Large intestine (tissue), 12 donors: ENCODE measurements at places on chromosomes 16 and 17. TPM values are rescaled to one million over a fixed set of nuclear protein-coding genes. Genes with fewer than 3 reads are reported as not detected.

DNA sequence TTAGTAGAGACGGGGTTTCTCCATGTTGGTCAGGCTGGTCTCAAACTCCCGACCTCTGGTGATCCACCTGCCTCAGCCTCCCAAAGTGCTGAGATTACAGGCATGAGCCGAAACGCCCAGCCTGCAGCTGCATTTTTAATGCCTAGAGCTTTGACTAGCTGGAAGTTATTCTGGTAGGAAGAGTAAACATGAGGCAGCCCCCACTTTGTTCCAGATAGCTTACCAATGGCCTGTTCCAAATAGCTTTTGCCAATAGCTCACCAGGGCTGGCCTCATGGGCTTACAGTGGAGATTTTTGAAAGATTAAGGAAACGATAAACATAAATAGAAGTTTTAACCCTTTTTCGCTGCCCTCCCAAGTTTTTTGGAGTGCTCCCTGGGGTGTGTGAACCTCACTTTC is 9.8 kb downstream of the TRPV2 start:
- no peak overlapping the region for H3K27ac ChIP-seq
- H3K27me3 ChIP-seq: no peaks in the 10 kb centered on the region
- H3K36me3 ChIP-seq: no peaks in the 10 kb centered on the region
- peaks cover 7% of the 10 kb centered on the region for H3K4me1 ChIP-seq

- H3K4me3 ChIP-seq: no peak overlapping the region
- no peaks in the 10 kb centered on the region for H3K4me1 ChIP-seq
- H3K36me3 ChIP-seq: no peaks in the 10 kb centered on the region
These were observed 128.8 kb downstream of the ASIC2 start for GRCh38 chr17:33164169-33164881.

- H3K27me3 ChIP-seq: no peaks in the 10 kb centered on the region
- peaks cover 52% of the 10 kb centered on the region for H3K4me1 ChIP-seq
- H3K27ac ChIP-seq: peak overlapping the region; percentile 98
These were observed 649 bp downstream of the GSE1 start for GRCh38 chr16:85613604-85614337.

- no peak overlapping the region for H3K4me3 ChIP-seq
- H3K4me1 ChIP-seq: peaks cover 20% of the 10 kb centered on the region
- peaks cover 60% of the 10 kb centered on the region for H3K27me3 ChIP-seq
These were observed 1.4 kb upstream of the GRIN2C start for GRCh38 chr17:74860872-74861661.

DNA sequence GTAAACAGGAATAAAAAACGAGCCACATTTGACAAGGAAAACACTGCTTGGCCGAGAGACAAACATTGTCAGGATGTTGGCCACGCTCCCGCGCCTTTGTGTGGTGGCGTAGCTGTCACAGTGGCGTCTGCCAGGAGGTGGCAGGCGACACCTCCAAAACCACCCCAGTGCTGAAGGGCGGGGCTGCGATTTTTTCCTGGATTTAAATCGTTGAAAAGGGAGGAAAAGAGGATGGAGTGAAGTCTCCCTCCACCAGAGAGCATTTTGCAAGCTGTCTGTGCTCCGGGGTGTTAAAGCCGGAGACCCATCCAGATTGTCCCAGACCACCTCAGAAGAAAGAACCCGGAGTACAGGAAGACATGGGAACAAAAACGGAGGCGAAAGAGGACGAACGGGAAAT is 12.7 kb downstream of the MRM3 start:
- peak; percentile 55 for DNase-seq
- no peak overlapping the region for H3K27ac ChIP-seq
- H3K4me1 ChIP-seq: no peaks in the 10 kb centered on the region
- H3K27me3 ChIP-seq: no peaks in the 10 kb centered on the region

The HELZ gene
- polyA plus RNA-seq: 25.7 TPM

- H3K27me3 ChIP-seq: no peaks in the 10 kb centered on the region
- DNase-seq: no peak
- no peak overlapping the region for H3K27ac ChIP-seq
These were observed 25.0 kb downstream of the COX4I1 start for GRCh38 chr16:85824161-85825135.

The KCNJ18 gene
- not detected for polyA plus RNA-seq

DNA sequence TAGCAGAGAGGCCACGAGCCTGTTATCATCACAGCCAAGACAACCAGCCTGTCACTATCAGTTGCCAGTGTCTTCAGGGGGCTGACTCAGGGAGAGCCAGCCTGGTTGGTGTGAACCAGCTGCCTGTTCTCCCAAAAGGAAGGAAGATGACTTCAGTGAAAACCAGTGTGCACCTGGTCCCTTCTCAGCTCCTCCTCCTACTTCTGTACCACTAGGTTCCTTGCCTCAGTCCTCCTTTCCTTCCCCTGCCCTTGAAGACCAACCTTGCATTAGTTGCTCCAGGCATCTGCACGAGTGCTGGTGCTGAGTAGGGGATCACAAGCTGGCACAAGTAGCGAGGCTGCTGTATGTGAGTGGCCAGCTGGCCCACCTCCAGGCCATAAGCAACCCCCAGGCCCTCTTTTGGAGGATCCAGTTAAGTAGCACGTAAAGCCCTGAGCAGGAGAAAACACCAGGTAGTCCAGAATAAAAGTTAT is 8.5 kb downstream of the TUBG1 start:
- DNase-seq: no peak
- H3K36me3 ChIP-seq: peaks cover 28% of the 10 kb centered on the region
- no peak overlapping the region for H3K27ac ChIP-seq

The NDRG4 gene
- 17.4 TPM for polyA plus RNA-seq

GRCh38 chr16:53043986-53044601 is 8.6 kb downstream of the CHD9NB start:
- peak overlapping the region; percentile 1 for H3K4me3 ChIP-seq
- no peaks in the 10 kb centered on the region for H3K36me3 ChIP-seq
- peak; percentile 77 for DNase-seq
- peaks cover 37% of the 10 kb centered on the region for H3K4me1 ChIP-seq
- no peak overlapping the region for H3K27ac ChIP-seq

The ASIC2 gene
- polyA plus RNA-seq: 9.3 TPM

- no peak overlapping the region for H3K27ac ChIP-seq
- DNase-seq: no peak
- H3K4me3 ChIP-seq: no peak overlapping the region
- H3K36me3 ChIP-seq: no peaks in the 10 kb centered on the region
- H3K27me3 ChIP-seq: no peaks in the 10 kb centered on the region
These were observed 433.7 kb downstream of the KIF2B start for GRCh38 chr17:54256401-54256929.

- H3K36me3 ChIP-seq: no peaks in the 10 kb centered on the region
- H3K27ac ChIP-seq: no peak overlapping the region
- H3K27me3 ChIP-seq: no peaks in the 10 kb centered on the region
These were observed 279.6 kb downstream of the HS3ST3B1 start for GRCh38 chr17:14580499-14580898.

GRCh38 chr17:61294286-61294685 is 105.4 kb upstream of the TBX2 start:
- H3K36me3 ChIP-seq: no peaks in the 10 kb centered on the region
- no peak for DNase-seq
- no peak overlapping the region for H3K27ac ChIP-seq
- H3K4me3 ChIP-seq: no peak overlapping the region

The HEATR9 gene
- 0.03 TPM for polyA plus RNA-seq

DNA sequence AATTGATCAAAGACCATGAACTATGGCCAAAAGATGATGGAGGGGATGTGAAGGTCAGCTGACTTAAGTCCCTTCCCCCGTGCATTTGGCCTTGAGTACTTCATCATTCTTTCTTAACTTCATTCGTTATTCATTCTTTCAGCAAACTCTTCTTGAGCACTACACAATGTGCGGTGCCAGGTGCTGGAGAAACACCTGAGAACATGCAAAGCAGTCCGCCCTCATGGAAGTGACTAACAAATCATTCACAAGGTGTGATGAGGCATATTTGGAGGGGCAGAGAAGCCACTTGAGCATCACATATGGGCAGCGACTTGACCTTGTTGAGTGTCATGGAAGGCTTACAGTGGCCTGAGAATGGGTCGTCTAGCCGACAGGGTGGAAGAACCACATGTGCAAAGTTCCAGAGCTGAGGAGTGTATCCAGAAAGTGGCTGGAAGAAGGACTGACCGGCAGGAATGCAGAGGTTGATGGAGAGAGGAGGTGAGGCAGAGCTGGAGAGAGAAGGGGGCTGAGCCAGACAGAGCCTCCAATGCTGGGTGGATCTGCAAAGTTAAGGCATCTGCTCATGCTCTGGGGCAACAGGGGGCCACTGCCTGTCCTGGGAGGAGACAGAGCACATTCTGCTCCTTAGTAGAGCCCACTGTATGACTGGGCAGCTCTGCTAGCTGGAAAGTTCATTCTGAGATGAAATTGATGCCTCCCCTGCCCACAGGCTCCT is 25.1 kb upstream of the EIF1 start:
- DNase-seq: no peak
- H3K4me1 ChIP-seq: peaks cover 19% of the 10 kb centered on the region
- H3K36me3 ChIP-seq: no peaks in the 10 kb centered on the region
- no peaks in the 10 kb centered on the region for H3K27me3 ChIP-seq
- no peak overlapping the region for H3K27ac ChIP-seq

DNA sequence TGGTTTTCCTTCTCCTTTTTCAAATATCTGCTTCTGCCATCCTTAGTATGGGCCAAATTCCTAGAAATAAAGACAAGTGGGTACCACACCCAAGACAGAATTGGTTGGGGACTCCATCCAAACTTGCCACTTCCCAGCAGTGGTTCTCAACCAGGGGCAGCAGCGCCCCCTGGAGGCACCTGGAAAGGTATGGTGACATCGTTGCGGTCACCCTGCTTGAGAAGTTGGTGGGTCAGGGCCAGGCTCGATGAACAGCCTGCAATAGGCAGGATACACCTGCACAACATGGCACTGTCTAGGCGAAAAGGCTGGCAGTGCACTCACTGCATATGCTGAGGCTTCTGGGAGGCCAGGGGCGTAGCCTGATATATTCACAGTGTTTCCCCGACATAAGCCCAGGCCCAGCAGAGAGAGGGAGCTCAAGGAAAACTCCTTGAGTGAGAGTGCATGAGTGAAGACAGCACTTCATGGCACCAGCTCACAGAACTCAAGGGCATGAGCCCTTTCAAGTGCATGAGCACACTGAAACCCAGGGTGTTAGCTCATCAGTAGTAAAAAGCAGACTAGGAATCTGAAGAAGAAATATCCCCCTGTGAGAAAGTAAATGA is 57.7 kb downstream of the CMC2 start:
- H3K27me3 ChIP-seq: peaks cover 4% of the 10 kb centered on the region
- no peak overlapping the region for H3K27ac ChIP-seq
- no peaks in the 10 kb centered on the region for H3K4me1 ChIP-seq
- no peak overlapping the region for H3K4me3 ChIP-seq
- H3K36me3 ChIP-seq: no peaks in the 10 kb centered on the region

DNA sequence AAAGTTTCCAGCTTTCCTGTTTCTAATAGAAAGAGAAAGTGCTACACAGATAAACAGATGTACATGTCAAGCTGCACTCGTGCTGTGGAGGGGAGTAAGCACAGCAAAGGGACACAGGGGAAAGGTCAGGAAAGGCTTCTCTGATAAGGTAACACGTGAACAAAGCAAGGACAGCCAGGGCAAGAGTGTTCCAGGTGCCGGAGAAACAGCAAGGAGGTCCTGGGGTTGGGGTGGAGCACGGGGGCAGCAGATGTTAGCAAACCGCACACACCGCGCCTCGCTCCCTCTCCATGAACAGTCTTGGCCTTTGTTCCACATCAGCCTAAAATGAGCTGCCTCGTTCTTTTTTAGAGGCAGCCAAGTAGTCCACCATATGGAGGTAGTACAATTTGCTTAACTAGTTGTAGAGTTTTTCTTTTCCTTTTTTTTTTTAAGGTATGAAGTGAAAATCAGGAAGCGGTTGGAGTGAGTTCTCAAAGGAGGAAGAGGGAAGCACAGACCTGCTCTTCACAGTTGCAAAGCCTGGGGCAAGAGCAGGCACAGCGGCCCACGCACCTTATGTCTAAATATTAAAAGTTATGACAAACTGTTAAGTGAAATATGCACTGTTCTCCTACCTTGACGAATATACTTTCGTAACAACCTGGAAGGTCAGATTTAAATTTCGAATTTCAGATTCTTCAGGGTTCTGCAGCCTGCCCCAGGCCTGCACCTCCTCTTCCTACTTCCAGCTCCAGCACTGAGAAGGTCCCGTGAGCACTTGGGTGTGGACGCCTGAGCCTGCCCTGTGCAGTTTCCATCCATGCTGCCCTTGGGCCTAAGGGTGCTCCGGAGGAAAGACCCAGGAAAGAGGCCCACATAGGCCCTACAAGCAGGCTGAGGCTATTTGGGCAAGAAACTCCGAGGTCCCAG is 41.5 kb upstream of the RPH3AL start:
- no peak overlapping the region for H3K27ac ChIP-seq
- H3K27me3 ChIP-seq: no peaks in the 10 kb centered on the region
- H3K4me3 ChIP-seq: no peak overlapping the region

The EPN3 gene
- polyA plus RNA-seq: 3.3 TPM

GRCh38 chr17:44688675-44689476 is 700 bp downstream of the CCDC43 start:
- peaks cover 9% of the 10 kb centered on the region for H3K36me3 ChIP-seq
- peaks cover 5% of the 10 kb centered on the region for H3K4me1 ChIP-seq
- DNase-seq: peak; percentile 62

The TBX2 gene
- polyA plus RNA-seq: 12.0 TPM

The SMURF2 gene
- polyA plus RNA-seq: 20.4 TPM

DNA sequence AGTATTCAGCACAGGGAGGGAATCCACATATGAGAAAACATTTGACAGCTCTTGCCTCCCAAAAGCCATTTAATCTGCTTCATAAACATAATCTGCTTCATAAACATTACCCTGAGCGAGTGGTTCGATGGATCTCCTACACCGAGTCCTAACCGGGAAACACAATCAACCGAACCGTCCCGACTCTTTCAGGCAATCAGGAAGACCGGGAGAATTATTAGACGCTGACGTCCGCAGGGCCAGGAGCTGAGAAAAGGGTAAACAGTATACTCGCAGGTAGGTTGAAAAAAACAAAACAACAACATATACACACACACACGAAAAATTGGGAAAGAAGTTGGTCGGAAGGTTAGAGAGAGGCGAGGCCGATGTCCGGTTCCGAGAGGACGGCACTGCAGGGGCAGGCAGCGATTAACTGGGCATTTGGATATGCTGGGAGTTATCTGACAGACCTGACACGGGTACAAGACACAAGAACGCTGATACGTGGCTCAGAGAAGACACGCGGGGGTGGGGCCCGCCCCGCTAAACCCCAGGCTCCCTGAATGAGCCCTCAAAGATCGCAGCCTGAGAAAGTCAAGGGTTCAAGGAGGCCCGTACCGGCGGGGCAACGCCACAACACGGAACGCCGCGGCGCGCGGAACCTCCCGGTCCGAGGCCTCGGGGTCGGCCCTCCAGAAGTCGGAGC is 585 bp downstream of the AP1G1 start:
- H3K27me3 ChIP-seq: no peaks in the 10 kb centered on the region
- peak overlapping the region; percentile 100 for H3K27ac ChIP-seq
- peak; percentile 61 for DNase-seq
- peak overlapping the region; percentile 100 for H3K4me3 ChIP-seq
